ENCODE measurements at places on chromosomes 2 and 18. TPM values are rescaled to one million over a fixed set of nuclear protein-coding genes. Genes with fewer than 3 reads are reported as not detected.

- no peak for DNase-seq
Observed at GRCh38 chr18:21598726-21599584, 1.5 kb downstream of the ESCO1 start.

GRCh38 chr2:207802650-207803049, 32.9 kb upstream of the FZD5 start:
- DNase-seq = no peak

- DNase-seq = no peak
Observed at GRCh38 chr2:109727929-109728447, 66.1 kb upstream of the RGPD5 start.

GRCh38 chr2:222611684-222612083, 44.2 kb downstream of the FARSB start:
- DNase-seq = peak; percentile 54

Gene LIPT1
- 6.2 TPM for total RNA-seq

Gene CFC1
- total RNA-seq = not detected

Gene NR4A2
- 4.0 TPM for total RNA-seq

- no peak for DNase-seq
Observed at GRCh38 chr2:11542275-11542819, 8.5 kb downstream of the GREB1 start.

- no peak for DNase-seq
Observed at GRCh38 chr18:38318416-38318815, 752.8 kb upstream of the CELF4 start.

GRCh38 chr2:171342067-171342413, 91.8 kb downstream of the METTL8 start:
- DNase-seq = no peak

Gene HYCC2
- 36.7 TPM for total RNA-seq

DNA sequence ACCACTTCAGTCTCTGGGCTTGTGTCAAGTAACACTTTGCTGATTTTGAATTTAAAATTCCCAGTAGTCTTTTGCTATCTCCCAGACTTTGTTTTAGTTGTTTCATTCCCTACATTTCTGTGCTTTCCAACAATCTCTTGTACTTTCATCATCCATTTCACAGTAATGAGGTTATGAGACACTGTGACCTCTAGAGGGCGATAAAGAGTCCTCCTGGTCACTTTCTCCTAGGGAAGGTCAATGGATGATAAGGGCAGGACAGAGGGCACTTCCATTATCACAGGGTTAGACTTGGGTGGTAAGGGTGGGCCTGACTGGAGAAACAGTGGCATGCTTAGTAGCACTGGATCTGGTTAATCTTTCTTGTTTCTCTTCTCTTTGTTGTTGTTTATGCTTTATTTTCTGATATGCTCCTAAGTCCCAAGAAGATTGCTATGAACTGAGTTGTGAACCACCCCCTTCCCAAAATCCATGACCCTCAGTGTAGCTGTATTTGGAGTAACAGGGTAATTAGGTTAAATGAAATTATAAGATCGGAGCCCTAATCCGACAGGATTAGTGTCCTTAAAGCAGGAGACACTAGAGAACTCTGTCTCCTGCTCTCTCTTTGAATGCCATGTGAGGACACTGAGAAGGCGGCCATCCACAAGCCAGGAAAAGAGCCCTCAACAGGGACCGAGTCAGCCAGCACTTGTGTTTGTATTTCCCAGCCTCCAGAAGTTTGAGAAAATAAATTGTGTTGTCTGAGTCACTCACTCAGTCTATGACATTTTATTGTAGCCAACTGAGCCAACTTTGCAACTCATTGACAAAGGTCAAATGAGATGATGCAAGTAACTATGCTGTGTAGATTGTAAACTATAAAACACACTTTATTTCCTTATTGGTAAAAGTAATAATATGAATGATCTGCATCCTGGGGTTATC, 779.2 kb downstream of the CNTNAP5 start:
- no peak for DNase-seq

DNA sequence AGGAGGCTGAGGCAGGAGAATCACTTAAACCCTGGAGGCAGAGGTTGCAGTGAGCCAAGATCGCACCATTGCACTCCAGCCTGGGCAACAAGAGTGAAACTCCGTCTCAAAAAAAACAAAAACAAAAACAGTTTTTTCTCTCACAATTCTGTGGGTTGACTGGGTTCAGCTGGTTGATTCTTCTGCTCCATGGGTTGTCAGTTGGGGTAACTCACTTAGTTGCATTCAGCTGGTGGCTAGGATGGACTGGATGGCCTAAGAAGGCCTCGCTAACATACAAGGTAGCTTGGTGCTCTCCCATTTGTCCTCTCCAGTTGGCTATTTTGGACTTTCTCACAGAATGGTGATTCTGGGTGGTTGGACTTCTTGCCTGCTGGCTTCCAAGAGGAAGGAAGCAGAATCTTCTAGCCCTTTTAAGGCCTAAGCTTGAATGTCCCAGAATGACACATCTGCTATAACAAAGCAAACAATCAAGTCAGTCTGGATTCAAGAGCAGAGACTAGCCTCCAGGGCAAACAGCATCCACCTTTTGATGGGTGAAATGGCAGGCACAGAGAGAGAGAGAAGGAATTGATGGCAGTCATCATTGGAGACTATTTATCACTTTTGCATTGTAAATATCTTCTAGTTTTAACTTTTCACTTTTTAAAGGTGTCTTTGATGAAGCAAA, 17.9 kb downstream of the LAMA3 start:
- no peak for DNase-seq

DNA sequence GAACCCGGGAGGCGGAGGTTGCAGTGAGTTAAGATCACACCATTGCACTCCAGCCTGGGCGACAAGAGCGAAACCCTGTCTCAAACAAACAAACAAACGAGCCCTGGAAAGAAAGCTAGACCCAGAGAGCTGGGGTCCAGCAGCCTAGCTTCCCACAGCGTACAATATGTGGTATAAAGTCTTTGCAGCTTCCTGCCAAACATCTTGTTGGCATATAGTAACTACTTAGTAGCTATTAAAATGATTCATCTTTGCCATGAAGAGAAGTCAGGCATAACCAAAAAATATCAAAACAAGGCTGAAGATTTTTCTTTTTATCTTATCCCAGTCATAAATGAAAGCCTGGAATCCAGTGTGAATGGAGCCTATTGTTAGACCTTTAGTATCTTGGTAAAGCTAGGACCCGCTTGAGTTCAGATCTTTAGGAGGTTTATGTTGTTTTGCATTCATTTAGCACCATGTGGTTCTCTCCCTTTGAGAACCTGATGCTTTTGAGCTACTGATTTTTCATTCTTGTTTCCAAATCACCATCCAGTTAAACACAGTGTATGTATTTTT, 139.7 kb upstream of the NOSTRIN start:
- no peak for DNase-seq

Gene MAL
- 13.4 TPM for total RNA-seq

Gene CYP27A1
- total RNA-seq = 273 TPM

Gene SP9
- not detected for total RNA-seq

DNA sequence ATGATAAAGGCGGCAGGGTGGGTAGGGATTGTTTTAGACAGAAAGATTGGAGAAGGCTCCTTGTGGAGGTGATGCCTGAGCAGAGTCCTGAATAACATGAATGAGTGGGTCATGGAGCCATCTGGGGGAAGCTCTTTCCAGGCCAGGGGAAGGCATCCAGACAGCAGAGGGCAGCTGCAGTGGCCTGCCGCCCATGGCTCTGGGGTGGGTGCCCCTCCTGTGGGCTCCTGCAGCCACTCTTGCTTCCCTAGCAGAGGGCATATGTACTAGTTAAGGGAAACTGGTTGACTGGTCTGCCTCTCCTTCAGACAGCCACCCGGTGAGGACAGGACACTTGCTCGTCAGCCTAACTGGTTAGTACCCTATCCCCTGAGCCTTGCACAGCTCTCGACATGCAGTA, 46.5 kb upstream of the SLC1A4 start:
- no peak for DNase-seq

- DNase-seq = no peak
Observed at GRCh38 chr2:33205693-33206434, 259.1 kb downstream of the LTBP1 start.

GRCh38 chr18:51802569-51803428, 537.2 kb upstream of the DCC start:
- no peak for DNase-seq

GRCh38 chr2:65420712-65421431, 11.5 kb downstream of the SPRED2 start:
- peak; percentile 58 for DNase-seq

Gene PARD3B
- total RNA-seq = 23.8 TPM

Gene HRH4
- 2.0 TPM for total RNA-seq

Gene HAAO
- 6.1 TPM for total RNA-seq

Gene CD207
- 3.0 TPM for total RNA-seq

GRCh38 chr2:18369760-18370159, 190.7 kb downstream of the RDH14 start:
- DNase-seq = no peak

- peak; percentile 43 for DNase-seq
Observed at GRCh38 chr2:172513935-172514586, 41.8 kb upstream of the PDK1 start.

Data from lower lobe of right lung (tissue), 2 donors.